ENCODE measurements at places on chromosomes 7 and 10.

- no peak for DNase-seq
These were observed 112.2 kb downstream of the CYTH3 start for GRCh38 chr7:6160191-6160623.

DNA sequence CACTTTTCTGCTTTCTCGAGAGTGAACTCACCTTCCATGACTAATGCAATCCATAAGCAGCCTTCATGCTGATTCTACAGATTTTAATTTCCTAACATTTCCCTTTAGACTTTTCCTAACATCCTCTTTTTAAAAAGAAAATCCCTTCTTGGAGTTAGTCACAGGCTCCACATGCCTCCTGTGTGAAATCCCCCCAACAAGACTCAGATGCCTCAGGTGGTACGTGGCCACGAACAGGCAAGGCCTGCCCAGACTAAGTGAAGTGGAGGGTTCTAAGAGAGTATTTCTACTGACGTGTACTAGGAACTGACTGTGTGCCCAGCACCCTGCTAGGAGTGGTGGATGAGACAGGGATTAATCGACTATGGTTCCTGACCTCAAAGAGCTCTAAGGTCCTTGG, 125.9 kb upstream of the HPS1 start:
- DNase-seq, result no peak

DNA sequence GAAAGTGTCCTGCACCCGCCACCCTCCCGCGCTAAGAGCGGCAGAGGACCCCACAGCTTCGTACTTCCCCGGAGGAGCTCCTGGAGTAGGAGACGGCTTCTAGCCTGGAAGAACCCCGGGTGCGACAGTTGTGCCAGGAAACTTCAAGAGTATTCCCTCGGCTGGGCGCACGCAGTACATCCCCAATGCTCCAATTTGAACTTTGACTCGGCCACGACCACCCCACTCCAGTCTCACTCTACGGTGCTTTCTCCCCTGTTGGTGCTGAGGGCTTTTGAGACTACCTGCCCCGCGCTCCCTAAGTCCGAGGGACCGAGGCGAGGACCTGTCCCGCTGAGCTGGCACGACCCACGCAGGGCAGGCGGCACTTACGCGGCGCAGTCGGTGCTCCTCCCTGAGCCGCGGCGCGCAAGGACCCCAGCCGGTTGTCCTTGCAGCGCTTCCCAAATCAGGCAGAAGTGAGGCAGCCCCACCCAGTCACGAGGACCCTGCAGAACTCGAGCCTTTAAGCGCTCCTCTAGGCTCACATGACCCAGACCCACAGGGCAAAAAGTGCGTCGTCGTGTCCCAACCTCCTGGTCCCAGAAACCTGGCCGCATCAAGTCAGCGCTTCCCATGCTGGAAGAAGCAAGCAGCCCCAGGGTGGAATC, at the start of gene CPVL:
Gene CPVL, minus strand, starts transcription at position 481 of the 650 bp plus-strand sequence. CDS start 25,476 bp downstream, outside the sequence.
- DNase-seq, result no peak

GRCh38 chr10:70007116-70007820, 45.4 kb upstream of the MACROH2A2 start:
- no peak for DNase-seq

- no peak for DNase-seq
These were observed 257.6 kb upstream of the NPY start for GRCh38 chr7:24026351-24026750.

- DNase-seq, result no peak
These were observed 33.4 kb upstream of the HGF start for GRCh38 chr7:81803267-81803666.

- DNase-seq, result no peak
These were observed 8.8 kb downstream of the AFAP1L2 start for GRCh38 chr10:114395366-114396022.

DNA sequence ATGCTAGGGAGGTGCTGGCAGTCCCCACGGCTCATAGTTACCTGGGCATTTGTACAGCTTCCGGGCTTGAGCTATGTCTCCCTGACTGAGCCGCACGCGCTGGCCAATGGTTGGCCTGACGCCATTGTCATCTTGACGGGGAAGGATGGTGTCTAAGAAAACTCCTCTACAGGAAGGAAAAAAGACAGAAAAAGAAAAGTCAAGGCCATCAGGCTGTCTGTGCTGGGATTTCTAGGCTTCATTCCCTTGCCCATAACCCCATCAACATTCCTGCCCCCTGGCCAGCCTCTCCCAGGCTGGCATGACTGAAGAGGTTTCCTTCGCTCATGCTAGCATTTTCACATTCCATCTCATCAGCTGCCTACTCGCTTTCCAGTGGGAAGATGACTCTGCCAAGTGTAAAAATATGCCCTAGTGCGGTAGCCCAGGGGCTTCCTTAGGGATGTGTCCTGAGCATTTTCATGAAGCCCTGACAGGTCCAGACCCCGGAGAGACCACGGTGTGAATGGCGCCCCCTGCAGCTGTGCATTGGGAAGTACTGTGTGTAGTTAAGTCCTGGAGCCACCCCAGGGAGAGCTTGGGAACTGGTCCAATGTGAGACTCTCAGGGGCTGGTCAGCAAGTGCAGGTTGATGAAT, 54.5 kb upstream of the OPALIN start:
- no peak for DNase-seq

DNA sequence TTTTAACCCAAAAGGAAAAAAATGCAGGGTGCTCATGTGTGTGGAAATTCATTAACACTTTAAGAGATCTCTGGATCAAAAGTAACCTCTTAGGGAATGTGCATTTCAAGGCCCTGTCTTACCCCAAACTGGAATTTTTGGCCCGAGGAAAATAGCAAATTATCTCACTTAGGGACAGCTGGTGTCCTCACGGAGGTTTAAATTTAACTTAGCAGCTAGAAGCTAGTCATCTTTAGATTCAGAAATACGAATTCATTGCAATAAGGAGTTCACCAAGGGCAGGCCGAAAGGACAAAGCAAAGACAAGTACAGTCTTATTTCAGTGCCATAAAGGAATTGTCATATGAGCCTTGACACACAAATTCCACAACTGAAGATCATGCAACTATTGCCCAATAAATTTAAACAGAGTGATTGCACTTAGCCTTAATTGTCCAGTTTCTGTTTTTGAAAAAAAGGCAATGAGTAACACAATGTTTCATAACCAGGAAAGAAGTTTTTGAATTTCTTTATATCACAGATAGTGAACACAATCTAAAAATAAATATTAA, 22.4 kb upstream of the SEMA3C start:
- DNase-seq, result no peak

- DNase-seq, result no peak
These were observed 140.9 kb upstream of the NPS start for GRCh38 chr10:127408112-127408710.

DNA sequence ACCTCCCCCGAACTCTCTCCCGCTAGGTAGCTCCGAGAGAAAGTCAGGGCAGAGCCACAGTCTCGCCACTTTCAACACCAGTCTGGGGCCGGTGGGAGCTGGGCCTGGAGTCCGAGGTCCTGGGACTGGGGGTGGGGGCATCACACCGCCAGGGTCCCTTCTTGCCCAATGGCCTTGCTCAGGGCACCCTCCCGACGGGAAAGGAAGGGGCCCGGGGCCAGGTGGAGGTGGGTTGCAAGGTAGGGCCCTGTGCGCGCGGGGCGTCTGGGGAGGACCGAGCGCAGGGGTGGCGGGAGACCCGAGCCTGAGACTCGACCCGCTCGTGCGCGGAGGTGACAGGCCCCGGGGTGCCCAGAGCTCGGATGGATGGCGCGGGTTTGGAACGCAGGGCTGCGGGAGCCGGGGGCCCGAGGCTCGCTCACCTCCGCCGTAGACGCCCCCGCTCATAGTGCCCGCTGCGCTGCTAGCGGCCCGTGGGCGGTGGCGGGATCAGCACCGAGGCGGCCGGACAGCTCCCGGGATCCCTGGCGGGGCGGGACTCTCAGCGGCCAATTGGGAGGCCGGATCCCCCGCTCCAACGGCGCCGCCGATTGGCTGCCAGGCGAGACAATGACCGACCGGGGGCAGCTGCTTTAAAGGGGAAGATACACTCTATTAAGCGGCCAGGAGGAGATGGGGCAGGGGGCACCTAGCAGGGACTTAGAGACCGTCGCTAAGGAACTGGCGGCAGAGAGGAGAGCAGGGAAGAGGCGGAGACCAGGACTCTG, at the start of gene ACTL6B:
Gene ACTL6B, minus strand, starts transcription at position 541 of the 767 bp plus-strand sequence. Its CDS starts 94 bp downstream, at position 447.
- DNase-seq, result peak; percentile 65

DNA sequence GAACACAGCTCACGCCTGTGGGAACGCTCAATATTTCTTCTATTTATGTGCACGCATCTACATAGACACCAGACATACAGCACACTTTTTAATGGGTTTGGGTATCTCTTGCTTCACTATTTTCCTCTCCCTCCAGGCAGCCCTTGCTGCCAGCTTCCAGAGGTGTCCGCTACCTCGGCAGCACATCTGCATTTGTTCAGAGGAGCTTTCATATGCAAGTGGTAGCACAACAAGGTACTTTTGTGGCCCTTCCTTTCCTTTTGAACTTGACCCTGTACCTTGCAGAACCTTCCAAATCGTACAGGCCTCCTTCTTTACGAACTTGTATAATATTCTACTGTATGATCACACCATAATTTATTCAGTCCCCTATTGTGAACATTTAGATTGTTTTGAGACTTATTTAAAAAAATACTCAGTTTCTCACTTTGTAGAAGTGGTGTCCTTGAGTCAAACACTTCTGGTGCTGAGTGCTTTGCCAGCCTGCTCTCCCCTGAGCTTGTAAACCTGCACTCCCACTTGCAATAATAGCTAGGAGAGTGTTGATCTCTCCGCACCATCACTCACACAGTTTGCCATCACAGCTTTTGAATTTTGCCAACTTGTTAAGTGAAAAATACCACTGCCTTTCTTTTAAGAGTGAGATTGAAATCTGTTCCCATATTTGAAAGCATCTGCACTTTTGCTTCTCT, 106.0 kb upstream of the ZNF32 start:
- DNase-seq, result no peak

DNA sequence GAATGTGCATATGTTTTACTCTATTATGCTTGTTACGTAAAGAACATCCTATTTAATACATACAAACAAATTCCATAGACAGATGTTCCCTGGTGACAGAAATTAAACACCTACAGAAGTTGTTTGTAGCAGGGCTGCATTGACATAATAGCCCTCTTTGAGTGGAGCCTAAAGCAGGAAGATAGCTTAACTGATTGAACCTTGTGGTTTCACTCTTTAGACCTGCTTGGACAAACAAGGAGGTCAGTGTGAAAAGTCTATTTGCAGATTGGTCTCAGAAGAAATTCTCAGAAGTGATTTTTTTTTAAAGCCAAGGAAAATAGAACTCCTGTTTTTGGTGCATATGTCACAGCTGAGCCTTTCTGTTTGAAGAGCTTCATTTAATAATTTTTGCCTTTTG, 121.3 kb downstream of the PPP1R9A start:
- DNase-seq, result no peak

DNA sequence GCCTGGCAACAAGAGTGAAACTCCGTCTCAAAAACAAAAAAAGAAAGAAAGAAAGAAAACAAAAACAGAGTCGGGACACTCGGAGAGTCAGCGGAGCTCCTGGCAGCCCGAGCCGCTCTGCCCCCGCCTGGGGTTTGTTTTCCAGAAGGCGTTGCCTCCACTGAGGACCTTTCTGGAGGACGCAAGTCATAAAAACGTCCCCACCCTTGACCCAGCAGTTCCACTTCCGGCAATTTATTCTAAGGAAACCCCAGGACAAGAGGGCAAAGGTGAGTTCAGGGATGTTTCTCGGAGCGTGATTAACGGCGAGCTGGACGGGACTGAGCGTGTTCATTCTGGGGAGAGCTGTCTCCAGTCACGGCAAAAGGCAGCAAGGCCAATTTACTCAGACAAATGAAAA, 27.0 kb upstream of the SUN1 start:
- DNase-seq, result no peak

DNA sequence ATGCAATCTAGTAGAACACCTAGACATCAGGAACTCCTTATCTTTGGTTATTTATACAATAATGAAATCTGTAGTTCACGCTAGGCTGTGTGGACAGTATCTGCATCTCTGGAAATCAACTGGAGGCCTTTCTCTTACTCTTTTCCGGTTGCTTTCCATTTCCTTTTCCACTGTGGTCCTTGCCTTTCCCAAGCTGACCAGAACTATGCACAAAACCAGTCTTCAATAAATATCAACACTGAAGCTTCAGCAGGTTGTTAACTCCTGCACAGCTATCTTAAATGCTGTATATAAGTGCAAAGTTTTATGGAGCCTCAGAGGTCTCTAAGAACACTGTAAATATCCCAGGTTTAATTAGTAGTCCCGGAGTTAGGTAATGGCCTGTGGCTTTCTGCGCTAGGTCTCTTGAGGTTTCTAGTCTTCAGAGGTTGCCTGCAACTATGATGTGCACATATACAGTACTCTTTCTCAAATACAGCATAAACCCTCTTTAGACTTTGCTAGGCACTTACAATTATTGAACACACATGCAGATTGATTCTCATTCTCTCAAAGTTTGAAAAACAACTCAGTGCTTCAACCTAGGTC, 2.4 kb downstream of the KLLN start:
- DNase-seq, result no peak

- DNase-seq, result no peak
These were observed 902.6 kb upstream of the MBL2 start for GRCh38 chr10:53675177-53675576.

DNA sequence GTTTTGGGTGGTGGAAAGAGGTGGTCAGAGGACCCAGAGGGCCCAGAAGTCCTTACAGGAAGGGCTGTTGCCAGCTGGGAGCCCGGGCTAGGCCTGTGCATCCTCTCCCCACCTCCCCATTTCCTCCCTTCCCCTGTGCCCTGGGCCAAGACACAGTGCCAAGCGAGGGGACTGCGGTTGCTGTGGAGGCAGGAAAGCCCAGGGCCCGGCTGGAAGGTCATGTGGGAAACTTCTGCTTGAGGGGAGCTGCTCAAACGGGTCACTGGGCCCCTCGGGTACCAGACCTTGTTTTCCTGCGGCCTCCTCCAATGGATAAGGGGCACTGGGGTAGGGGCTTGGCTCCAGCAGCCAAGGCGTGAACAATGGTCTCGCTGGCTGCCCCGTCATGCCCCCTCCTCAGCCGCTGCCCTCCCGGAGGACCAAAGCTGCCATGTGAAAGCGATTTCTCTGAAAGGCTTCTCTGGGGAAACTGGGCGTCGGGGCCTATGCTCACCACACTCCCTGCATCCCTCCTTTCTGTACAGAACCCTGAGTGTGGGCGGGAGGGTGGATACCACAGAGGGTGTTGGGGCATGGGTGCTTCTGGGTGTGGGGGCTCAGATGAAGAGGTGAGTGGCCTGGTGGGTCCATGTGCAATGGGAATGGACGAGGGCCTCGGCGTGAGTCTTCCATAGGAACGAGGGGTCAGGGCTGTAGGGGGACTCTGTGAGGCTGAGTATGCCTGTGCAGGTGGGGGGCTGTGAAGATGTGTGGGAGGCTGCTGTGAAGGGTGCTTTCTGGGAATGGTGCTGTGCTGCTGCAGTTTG, 135.3 kb downstream of the PTPN20 start:
- no peak for DNase-seq

- DNase-seq, result no peak
These were observed at the start of gene ABCA13 for GRCh38 chr7:48171202-48171601. ABCA13 (plus strand) TSS chr7:48171458; CDS start chr7:48171484, 26 bp downstream.

All from stimulated activated CD4-positive, alpha-beta T cell treated with anti-CD3 and anti-CD28 coated beads, Interleukin-4, amount 100 ng/mL, for 48 hours (primary cell).